IPS DF 19.7 (cell line): ENCODE measurements at places on chromosomes 11 and 22.

DNA sequence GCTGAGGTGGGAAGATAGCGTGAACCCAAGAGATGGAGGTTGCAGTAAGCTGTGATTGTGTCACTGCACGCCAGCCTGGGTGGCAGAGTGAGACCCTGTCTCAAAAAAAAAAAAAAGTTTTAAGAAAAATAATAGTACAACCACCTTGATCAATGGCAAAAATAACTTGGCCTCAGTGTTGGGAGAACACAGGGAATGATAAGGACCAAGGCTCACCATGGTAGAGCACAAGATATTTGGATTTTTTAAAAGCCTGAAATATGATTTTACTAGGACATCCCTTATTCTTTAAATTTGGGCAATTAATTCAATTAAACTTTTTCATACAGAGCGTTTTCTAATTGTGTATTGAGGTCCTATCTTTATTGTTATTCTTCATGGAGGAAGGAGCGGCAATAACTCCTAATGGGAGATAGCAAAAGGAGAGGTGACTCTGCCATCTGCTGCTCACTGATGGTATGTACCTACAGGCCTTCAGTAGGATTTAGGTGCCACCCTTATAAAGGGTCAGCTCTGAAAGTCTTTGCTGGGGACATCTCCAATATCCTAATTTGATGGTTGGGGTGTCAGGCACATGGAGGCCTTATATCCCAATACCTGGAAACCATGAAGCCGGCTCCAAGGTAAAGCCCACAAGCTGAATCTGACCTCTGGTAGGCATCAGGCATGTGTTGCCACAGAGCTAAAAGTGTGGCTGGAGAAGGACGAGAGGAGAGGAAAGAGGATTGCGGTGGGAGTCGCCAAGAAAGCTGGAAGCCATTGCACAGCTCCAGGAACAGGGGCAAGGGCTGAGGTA, 21.9 kb upstream of the POLD3 start:
- peak; percentile 25 for DNase-seq

- DNase-seq = no peak
Observed at GRCh38 chr11:9265211-9266131, at the start of gene DENND5A. DENND5A (minus strand) TSS chr11:9265350; CDS start chr11:9265069, 281 bp downstream.

GRCh38 chr11:115965767-115966504, 461.7 kb upstream of the CADM1 start:
- no peak for DNase-seq

- no peak for DNase-seq
Observed at GRCh38 chr11:133106417-133106816, 425.9 kb downstream of the OPCML start.

GRCh38 chr11:5547982-5548381, 358 bp downstream of the OR52H1 start:
- DNase-seq = no peak

DNA sequence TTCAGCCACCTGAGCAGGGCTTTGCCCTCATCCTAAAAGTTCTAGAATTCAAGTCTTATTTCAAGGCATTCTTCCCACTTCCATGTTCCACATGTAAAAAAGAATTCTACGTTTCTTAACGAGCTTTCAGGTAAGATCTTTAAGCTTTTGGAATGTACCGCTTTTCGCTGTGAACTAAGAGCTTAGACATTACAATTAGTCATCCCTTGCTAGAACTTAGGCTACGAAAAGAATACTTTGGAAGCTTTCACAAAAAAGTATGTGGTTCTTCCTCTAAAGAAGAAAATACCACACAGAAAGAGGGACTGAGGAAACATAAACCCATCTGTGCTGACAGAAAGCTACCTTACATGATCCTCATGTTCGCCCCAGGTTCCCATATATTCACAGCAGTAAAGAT, 1.9 kb downstream of the NUMA1 start:
- no peak for DNase-seq

- no peak for DNase-seq
Observed at GRCh38 chr11:36016263-36016662, 72.4 kb downstream of the LDLRAD3 start.

- DNase-seq = no peak
Observed at GRCh38 chr11:12087075-12088004, 23.1 kb upstream of the MICAL2 start.

DNA sequence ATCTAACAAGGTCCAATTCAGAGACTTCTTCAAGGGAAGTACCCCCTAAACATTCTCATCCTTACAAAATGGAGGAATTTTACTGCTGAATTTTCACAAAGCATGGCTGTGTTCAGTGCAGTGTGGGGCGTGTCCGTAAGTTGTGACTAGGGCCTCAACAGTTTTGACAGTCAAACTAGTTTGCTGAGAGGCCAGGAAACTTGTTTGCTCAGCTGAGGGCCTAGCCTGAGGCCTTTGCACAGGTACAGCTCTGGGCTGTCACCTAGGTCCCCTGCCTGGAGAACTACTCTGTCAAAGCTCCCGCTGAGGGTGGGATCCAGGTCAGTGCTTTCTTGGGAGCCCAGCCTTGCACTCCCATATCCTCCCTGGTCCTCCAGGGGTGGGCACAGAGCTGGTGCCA, 27.9 kb downstream of the TCP11L1 start:
- DNase-seq = no peak

GRCh38 chr22:37578002-37578401, 1.9 kb downstream of the LGALS2 start:
- DNase-seq = no peak

DNA sequence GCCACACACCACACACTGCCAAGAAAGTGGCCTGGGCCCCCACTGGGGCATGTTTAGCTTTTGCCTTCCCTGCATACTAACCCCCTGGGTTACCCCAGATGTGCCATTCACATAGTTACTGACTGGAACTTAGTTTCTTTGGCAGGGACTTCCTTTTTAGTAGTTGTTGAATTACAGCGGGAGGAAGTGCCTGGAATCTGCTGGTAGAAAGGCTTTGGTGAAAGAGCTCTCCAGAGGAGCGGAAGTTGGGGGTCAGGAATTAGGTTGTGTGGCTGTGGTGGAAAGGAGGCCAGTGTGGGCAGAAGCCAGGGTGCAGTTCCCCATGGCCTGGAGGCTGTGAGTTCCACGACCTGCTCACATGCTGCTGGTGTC, 69.0 kb downstream of the MED15 start:
- DNase-seq = no peak

- DNase-seq = peak; percentile 28
Observed at GRCh38 chr11:10605941-10606381, 37.5 kb upstream of the LYVE1 start.

GRCh38 chr11:35540526-35540925, 15.1 kb upstream of the PAMR1 start:
- DNase-seq = no peak

DNA sequence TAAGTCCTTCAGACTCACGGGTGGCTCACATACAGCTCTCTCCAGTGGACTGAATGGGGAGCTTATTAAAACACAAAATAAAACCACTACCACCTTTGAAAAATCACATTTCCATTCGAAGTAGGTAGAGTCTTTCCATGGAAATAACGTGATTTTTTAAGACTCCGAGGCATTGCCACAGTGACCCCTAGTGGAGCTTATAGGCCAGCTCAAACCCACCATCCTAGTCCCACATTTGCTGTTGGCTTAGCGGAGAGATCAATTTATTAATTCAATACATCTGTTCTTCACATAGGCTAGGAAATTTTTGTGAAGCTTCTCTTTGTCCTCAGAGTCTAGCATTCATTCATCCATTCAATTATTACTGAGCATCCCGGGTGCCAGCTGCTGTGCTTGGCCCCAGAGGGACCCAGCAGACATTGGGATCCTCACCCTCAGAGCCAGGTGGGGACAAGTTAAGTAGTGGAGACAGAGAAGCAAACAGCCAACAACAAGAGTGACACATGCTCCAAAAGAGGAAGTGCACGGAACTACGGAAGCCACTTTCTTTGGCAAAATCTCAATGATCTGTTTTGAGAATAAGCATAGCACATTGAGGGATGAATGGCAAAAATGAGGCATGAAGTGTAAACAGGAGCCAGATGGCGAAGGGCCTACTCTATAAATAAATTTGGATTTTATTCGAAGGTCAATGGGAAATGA, 10.2 kb upstream of the P4HA3 start:
- no peak for DNase-seq

DNA sequence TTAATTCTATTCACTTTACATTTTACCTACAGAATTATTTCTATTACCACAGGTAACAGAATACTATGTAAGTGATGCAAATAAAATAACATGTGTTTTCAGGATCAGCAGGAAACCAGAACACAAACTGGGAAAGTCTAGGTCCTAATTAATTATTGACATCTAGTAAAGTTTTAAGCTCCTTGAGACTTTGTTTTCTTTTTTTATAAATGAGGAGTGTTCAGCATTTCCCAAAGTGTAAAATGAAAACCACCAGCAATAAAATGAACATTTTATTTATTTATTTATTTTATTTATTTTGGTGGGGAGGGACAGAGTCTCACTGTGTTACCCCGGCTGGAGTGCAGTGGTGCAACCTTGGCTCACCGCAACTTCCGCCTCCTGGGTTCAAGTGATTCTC, 123.6 kb downstream of the ARHGAP42 start:
- no peak for DNase-seq

GRCh38 chr11:9839550-9839949, 175.7 kb downstream of the SWAP70 start:
- DNase-seq = no peak

GRCh38 chr22:45832959-45833580, 143.9 kb downstream of the WNT7B start:
- no peak for DNase-seq

- DNase-seq = no peak
Observed at GRCh38 chr11:123111465-123111864, 49.5 kb upstream of the HSPA8 start.

GRCh38 chr11:44470854-44471253, 94.6 kb upstream of the CD82 start:
- DNase-seq = no peak

DNA sequence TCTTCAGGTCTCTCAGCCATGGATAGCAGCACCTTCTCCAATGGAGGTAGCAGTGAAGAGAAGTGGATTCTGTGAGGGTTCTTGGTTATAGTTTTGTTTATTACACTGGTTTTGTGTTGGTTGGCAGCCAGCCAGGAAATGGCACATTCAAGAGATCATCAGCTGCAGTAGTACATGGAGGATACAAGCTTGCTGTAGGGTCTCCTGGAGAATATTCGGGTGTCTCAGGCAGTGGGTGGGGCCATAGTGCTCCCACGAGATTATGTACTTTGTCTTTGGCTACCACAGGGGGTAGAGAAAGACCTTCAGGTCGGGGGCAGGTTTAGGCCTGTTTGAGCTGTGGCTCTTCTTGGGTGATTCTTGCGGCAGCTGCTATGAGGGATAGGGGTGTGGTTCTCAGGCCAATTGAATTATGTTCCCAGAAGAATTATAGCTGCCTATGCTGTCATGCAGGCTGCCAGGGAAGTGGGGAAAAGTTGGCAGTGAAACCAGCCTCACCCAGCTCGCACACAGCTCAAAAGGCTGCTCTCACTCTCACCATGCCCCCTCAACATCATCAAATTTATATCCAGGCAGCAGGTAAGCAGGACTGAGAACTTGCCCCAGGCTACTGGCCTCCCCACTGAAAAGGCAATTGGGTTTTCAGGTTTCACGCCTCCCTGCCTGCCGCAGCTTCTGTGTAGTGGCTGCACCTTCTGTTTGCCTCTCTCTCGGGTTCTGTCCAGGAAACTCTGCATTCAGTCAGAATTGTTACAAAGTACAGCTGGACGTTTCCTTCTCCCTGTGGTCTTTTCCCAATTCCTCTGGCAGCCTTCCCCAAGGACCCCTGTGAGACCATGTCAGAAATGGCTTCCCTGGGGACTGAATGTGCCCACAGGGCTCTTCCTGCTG, 435.5 kb downstream of the LUZP2 start:
- no peak for DNase-seq

DNA sequence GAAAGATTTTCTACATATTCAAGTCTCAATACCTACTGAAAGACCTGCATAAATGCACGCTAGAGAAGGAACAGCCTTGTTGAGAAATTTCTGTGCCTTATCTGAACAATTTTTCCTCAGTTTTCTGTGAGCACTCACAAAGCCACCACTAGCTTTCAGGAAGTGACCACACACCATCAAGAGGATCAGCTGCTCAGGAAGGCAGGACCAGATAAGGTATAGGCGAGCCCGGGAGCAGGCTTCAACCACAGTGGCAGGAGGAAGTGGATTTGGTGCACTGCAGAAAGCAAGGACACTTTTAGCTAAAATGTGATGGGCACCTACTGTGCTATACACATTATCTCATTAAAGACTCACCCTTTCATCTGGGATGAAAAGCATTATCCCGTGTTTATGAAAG, 220.8 kb downstream of the RAB38 start:
- no peak for DNase-seq

DNA sequence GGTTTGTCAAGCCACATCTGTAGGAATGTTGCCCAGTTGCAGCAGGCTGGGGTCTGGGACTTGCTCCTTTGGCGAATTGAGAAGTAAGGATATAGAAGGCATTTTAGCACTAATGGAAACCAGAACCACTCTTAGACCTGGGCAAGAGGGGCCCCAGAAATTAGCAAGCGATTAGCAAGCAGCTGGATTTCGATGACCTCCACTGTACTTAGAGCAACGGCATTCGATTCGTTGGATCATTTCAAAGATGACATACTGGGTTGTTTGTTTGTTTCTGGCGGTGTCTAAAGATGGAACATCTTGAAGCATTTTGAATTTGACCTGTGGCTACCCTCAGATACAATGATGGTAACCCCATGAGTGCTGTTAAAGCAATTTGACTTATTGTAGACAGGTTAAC, 1.2 kb upstream of the CDPF1 start:
- no peak for DNase-seq

DNA sequence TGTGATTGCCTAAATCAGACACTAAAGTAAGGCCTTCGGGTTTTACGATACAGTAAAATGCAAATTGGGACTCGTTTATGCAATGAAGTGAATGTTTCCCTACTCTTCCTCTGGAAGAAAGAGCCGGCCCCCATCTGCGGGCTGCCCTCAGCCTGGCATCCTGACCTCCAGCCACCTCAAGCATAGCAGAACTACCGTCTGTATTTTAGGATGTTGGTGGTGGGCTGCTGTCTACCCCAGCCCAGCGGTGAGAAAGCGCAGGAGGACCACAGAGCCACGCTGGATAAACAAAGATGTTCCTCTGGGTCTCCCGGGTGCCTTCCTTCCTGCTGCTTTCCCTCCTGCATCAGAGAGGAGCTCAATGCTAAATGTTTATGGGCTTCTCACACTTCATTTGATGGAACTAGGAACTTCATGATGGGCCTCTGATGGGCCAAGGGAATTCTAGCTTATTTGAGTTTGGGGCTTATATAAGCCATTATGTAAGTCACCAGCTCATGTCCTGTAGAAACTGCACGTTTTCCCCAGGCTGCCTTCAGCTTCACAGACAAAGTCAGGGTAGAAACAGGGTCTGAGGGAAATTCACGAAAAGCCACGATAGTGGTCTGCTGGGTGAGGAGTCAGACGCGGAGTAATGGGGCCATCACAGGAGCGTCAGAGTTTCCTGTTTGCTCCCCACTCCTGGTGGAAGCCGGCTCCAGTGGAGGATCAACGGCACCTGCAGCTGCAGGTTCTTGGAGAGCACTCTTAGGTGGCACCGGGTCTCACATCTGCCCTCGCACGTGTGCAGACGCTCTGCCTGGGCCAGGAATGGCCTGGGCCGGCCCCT, 287.4 kb downstream of the BRD1 start:
- no peak for DNase-seq

DNA sequence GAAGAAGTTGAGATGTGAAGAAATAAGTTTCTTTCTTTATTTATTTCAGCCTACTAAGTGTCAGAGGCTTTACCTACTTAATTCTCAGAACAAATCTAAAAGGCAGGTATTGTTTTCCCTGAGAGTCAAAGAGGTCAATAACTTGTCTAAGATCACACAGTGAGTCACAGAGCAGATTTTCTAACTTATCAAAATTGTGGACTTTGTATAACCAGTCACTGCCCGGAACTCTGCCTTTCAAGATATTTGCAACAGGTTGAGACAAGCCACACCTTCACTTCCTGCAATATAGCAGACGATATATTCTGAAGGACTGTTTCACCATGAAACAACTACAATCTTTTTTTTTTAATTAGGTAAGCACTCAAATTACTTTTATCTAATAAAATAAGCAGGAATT, 10.5 kb upstream of the MMP3 start:
- DNase-seq = no peak
